CD4-positive, alpha-beta T cell treated with Interleukin-21 for 1 hour (primary cell): ENCODE measurements at places on chromosomes 13 and 19.

- DNase-seq: no peak
Measured at GRCh38 chr13:46983881-46984280, 87.0 kb upstream of the HTR2A start.

DNA sequence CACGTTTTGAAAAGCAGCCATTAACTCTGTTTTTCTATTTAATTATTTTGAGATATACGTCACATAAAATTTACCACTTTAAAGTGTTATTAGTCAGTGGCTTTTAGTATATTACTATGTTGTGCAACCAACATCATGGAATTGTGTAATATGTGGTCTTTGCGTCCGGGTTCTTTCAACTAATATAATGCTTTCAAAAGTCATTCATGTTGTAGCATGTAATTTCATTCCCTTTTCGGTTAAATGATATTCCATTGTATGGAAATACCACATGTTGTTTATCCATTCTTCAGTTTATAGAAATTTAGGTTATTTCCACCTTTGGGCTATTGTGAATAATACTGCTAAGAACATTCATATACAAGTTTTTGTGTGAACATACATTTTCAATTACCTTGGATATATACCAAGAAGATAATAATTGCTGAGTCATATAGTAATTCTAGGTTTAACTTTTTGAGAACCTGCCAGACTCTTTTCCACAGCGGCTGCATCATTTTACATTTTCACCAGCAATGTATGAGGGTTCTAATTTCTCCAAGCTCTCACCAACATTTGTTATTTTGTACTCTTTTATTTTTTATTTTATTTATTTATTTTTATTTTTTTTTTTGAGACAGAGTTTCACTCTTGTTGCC is 28.1 kb upstream of the CLDN10 start:
- no peak for DNase-seq

- no peak for DNase-seq
Measured at GRCh38 chr13:63855457-63856118, 2439.9 kb upstream of the PCDH20 start.

DNA sequence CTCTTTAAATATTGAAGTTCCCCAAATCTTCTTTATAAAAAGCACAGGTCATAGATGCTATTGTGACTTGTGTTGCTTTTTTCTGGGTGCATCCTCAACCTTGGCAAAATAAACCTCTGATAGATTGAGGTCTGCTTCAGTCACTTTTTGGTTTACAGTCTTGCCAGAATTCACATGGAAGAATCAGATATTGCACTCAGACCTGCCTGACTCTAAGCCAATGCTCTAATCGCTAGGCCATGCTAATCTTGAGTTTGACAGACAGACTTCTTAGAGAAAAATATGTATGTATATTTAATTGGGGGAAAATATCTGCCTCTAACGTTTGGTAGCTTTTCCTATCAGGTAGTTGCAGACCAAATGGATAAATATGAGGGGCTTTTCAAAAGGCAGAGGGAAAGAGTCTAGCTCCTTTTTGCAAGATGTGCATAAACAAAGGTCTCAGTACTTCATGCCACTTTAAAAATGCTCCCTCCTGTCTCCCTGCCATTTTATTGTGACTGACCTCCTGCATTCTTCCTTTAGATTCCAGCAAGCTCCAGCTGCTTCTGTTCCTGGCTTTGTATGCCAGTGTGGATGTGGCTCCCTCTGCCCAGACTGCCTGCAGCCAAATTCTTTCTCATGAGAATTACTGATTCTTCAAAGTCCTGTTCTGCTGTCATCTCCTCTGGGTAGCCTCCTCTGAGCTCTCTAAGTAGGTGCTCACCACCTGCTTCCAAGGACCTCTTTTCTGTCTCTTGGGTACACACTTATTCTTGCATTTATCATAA is 42.4 kb upstream of the RFC3 start:
- DNase-seq: no peak

DNA sequence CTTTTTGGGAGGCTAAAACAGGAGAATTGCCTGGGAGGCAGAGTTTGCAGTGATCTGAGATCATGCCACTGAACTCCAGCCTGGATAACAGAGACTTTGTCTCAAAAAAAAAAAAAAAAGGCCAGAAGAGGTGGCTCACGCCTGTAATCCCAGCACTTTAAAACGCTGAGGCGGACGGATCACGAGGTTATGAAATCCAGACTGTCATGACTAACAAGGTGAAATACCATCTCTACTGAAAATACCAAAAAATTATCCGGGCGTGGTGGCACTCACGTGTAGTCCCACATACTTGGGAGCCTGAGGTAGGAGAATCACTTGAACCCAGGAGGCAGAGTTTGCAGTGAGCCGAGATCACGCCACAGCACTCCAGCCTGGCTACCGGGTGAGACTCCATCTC is 39.9 kb downstream of the ZNF611 start:
- no peak for DNase-seq

GRCh38 chr13:31090961-31091624 is 70.6 kb downstream of the HSPH1 start:
- DNase-seq: no peak

GRCh38 chr13:31051999-31052398 is 109.7 kb downstream of the HSPH1 start:
- DNase-seq: no peak

DNA sequence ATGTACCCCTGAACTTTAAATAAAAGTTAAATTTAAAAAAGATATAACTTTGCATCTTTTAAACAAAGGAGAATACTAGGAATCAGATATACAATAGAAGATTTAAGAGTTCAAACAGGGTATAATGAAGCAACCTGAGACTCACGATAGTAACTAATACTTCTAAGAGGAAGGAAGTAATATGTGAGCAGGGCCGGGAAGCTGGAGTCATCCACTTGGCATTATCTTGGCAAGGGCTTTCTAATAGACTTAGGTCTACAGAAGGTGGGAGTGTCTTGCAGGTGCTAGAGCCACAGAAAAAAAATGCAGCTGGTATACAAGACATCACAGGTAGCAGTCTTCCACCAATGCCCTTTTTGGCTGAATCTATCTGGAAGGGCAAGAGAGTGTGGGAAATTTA is 231.9 kb downstream of the KCTD12 start:
- no peak for DNase-seq

DNA sequence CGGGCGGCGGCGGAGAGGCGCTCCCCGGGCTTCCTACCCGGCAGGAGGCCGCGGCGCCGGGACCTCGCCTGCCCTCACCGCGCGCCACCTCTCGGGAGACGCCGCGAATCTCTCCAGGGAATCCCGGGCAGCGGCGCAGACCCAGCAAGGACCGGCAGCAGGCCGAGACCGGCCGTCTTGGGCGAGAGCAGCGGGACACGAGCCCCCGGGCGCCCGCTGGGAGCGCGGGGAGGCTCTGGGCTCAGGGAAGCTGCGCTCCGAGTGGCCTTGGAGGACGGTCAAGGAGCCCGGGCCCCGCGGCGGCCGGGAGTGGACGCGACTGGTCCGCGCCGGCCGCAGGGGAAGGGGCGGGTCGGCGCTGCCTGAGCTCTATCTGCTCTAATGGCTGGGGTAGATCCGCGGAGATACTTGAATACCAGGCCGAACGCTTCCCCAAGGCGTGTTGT is 14.7 kb downstream of the CDX2 start:
- no peak for DNase-seq

- DNase-seq: peak; percentile 84
Measured at GRCh38 chr13:25901460-25902376, 150.1 kb downstream of the SHISA2 start.

DNA sequence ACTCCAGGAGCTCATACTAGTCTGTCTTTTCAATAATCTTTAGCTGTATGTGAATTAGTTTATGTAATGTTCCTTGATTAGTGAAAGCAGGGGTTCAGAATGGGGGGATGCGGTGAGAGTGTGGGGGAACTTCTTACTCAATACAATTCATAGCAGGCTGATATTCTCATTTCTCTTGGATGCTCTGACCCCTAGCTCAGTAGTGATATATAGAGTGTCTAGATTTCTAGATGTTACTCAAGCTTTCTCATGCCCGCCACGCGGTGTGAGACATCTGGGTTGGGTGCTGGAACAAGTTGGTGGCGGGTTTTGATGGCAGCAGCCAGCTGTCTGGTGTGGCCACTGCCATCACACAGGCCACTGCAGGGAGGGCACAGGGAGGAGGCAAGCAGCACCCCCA is 39.3 kb upstream of the FLT1 start:
- no peak for DNase-seq

DNA sequence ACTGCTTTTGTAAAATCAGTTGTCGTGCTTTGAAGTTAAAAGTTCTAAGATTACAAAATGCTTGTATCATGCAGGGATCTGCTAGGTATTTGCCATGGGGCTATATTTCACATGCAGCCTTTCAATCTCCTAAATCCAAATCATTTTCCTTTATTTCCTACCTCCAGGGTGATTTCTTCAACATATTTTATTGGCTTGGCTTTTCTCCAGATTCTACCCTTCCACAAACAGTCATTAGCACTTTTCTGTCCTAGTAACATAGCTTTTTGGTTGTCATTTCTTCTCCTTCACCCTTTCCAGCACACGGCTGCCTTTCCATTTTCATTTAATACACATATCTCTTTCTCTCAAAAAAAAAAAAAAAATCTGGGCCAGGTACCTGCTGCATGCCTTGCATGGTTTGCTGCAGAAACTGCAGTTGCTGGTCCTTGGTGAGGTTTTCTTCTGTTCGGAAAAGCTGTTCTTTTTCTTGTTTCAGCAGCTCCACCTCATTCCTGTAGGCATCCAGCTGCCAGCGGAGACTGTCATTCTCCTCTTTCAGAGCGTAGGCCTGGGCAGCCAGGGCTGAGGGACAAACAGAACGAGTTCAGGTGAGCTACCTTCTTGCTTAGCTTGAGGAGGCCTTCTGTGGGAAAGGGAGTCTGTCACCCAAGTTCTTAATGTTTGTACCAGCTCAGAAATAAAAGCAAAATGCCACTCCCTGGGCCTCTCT is 274.7 kb downstream of the DNAJC15 start:
- no peak for DNase-seq

DNA sequence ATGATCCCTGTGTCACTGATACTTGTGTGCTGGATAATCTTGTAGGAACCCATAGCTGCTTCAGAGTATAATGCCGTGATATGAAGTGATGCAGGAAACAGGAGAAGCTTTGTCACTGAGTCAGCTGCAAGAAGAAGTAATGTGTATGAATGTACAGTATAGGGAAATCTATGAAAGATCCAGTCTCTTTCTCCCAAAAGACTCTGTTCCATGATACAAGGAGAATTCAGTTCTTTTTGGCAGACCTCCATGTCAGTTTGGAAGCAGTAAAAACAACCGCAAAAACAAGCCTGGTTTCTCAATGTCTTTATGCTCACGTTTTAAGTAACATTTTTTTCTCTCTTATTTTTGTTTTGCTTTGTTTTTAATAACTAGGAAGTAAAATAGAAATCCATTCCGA is 33.9 kb downstream of the PCDH17 start:
- no peak for DNase-seq

DNA sequence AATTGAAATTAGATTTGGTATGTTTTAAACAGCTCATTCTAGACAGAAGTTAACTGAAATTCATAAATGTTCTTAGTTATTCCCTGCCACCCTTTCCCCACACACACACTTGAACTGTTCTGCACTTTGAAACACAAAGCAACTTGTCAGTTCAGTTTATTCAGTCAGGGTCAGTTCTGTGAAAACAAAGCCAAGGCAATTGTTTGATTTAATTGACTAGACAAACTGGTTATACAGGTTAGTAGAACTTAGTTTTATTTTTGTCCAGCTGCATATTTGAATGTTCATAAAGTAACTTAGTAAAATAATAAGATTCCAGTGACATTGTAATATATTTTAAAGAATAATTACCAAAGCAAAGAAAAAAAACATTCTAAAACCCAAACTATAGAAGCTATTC is 98.3 kb upstream of the KLF5 start:
- DNase-seq: no peak

- no peak for DNase-seq
Measured at GRCh38 chr13:112627161-112627560, 39.2 kb upstream of the TUBGCP3 start.

DNA sequence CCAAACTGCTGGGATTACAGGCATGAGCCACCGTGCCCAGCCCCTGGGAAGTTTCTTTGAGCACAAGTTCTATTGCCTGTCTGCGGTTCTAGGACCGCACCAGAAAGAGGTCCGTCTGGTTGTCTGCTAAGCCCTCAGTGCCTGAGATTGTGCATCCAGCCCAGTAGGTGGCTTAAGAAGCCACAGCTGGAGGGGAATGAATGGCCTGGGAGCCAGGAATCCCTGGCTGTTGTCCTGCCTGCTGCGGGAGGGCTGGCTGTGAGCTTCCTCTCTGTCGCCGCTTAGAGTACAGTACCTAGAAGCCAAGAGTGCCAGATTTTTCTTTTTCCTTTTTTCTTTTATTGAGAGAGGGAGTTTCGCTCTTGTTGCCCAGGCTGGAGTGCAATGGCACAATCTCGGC is 4.2 kb upstream of the TYK2 start:
- DNase-seq: no peak

- DNase-seq: no peak
Measured at GRCh38 chr19:5832061-5832460, 7.4 kb downstream of the FUT6 start.

DNA sequence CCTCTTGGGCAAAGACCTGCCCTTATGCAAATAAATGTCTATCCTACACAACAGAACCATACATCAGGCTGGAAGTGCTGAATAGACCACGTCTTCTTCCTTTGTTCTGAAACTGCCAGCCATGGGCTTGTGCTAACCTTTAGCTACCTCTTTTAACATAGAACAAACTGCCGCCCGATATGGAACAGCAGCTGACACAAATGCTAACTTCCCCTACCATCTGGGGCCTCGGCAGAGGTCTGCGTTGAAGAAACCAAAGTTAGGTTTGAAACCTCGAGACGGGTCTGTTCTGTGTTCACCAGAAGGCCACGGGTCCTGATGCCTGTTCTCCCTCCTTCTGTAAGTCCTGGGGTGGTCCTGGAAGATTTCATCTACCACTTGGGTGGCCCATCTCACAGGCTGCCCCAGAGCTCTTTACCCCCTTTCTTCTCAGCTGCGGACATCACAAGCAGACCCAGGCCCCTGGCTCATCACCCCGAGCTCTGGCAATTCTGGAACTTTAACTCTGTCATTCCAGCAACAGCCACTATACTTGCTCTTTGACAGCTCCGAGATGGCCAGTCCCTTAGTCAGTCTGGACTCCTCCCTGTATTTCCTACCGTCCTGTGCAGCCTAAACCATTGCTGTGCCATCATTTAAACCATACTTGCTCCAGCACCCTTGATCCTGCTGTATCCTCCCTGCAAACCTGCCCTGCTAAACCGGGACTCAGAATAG is 146.7 kb downstream of the USP12 start:
- DNase-seq: no peak

GRCh38 chr13:112391746-112392145 is 15.6 kb downstream of the SPACA7 start:
- DNase-seq: no peak

DNA sequence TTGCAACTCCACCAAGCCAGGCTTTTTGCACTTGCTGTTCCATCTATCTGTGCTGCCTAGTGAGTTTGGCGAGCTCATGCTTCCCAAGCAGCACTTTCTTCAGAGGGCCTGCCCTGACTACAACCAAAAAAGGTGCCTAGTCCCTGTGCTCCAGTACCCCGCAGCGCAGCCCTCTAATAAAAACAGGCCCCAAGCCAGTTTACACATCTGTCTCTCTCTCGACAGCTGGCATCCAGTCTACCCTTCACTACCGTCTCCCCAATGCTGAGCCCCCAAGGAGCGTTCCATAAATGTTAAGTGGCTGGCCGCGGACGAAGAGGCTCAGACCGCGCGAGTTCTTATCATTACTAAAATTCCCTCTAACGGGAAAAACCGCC is 512 bp downstream of the MED4 start:
- DNase-seq: peak; percentile 3
